ENCODE measurements at places on chromosomes 7 and 10.

GRCh38 chr10:35165136-35165535 is 38.5 kb downstream of the CREM start:
- no peak for DNase-seq

- no peak for DNase-seq
Observed at GRCh38 chr10:7428673-7429350, 18.0 kb upstream of the SFMBT2 start.

GRCh38 chr10:91887272-91888076 is 21.8 kb downstream of the FGFBP3 start:
- DNase-seq, result peak; percentile 24

GRCh38 chr7:2760098-2760889 is 72.3 kb downstream of the AMZ1 start:
- peak; percentile 33 for DNase-seq

GRCh38 chr7:94130716-94131115 is 126.6 kb upstream of the BET1 start:
- no peak for DNase-seq

GRCh38 chr10:91571671-91572070 is 61.2 kb downstream of the PPP1R3C start:
- no peak for DNase-seq

Measured in activated CD4-positive, alpha-beta T cell treated with anti-CD3 and anti-CD28 coated beads, Interleukin-2, Interleukin-6, amounts not matched to agents 100 ng/mL and 50 ng/mL, durations not matched to agents 16 hours and 8 hours (primary cell).